HL-60 (cell line): ENCODE measurements at places on chromosomes 1 and 21.
A peak's percentile ranks its signal among the peaks of the same experiment; 100 is the strongest.

- no peak for DNase-seq
Measured at GRCh38 chr1:113153116-113153803, 80.3 kb downstream of the LRIG2 start.

DNA sequence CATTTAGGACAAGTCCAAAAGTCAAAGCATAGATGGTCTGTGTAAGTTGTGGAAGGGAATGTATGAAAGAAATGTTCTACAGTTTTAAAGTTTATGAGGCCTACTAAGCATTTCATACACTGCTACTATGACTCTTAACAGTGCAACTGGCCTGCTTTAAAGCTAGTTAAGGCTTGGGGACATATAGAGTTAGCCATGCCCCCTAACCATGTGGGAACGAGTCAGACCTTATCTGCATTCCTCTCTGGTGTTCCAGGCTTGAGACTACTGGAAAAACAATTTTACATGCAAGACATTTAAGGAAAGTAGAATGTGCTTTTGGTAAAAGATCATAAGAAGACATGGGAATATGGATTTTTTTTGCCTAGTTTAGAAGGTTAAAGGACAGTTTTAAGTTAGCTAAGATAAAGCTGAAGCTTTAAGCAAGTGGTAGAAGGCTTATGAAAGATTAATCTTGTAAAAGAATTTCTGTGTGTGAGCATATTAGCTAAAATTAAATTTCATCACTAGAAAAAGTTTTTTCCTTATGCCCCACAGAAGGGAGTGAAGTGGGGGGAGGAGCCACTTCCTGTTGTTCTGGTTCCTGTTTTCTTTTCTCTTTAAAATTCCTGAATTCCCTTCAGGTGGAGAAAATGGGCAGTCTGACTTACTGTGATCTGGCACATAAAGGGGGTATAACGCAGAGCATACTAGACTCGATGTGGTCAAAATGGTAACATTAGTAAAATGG, 8.9 kb upstream of the CD48 start:
- DNase-seq = no peak

- DNase-seq = no peak
Measured at GRCh38 chr1:162026881-162027280, 3.2 kb upstream of the OLFML2B start.

DNA sequence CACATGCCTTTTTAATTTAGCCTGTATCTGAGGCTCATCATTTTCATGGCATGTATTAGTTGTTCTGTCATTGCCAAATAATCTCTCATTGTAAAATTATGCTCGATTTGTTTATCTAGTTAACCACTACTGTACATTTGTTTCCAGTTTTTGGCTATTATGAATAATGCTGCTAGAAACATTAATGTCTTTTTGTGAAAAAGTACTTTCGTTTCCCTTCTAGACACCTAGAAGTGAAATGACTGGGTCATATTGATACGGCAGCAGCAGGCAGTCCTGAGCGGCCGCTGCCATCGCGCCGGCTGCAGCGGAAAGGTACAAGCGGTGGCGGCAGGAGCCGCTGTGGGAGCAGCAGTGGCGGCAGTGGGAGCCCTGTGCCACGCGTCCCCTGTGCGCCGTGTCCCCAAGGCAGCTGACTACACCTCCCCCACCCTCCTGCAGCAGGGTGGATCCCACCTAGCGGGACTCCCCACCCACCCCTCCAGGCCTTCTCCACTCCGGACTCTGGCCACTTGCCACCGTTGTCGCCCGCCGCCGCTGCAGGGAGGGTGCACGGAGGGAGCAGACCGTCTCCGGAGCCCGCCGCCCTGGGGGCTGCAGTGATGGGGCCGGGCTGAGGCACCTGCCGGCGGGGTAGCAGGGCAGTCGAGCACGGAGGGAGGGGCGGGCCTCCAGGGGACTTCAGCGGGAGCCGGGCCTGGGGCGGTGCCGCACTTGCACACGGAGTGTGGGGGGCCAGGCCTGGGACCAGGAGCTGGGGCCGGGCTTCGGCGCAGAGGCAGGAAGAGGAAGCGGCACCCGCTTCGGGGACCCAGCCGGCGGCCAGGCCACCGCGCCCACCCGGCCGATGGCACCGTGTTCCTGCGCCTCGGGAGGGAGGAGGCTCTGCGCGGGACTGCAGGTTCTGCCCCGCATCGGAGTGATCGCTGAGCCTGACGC, 66.8 kb upstream of the RGS7 start:
- no peak for DNase-seq

DNA sequence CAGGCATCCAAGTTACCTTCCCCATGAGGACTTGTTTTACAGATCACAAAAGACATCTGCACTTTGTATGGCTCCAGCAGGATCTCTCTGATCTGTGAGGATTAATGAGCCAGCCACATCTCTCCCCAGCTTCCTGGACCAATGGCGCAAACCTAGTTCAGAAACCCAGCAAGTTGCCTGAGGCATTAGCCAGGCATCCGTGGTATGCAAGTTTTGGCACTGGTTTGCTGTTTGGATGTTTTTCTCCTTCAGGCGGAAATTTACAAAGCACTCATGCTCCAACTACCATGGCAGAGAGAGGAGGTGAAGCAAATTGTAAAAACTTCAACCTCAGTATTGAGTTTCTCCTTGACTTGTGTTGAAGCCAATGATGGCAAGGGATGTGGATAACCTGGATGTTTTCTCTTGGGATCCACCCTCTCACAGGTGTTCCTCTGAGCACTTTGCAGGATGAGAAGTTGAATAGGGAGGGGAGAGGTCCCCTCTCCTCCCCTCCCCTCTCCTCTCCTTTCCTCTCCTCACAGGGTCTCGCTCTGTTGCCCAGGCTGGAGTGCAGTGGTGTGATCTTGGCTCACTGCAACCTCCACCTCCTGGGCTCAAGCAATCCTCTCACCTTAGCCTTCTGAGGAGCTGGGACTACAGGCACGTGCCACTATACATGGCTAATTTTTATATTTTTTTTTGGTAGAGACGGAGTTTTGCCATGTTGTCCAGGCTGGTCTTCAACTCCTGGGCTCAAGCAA, 25.6 kb upstream of the ENO1 start:
- no peak for DNase-seq

DNA sequence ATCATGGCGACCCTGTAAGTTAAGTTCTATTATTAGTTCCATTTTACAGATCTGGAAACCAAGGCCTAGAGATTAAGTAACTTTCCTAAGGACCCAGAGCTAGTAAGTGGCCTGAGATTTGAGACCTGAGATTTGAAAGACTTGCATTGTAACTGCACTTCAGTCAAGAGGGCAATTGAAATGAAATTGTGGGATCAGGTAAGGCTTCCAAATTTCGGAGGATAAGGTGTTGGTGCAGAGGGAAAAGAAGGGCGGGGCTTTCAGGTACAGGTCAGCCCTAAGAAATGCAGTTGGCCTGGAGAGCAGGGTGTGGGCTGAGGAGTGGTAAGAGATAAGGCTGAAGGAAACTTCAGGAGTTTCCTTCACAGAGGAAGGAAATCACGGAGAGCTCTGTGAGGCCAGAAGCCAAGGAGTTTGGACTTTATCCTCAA, 51.1 kb downstream of the SLC16A1 start:
- DNase-seq = no peak

DNA sequence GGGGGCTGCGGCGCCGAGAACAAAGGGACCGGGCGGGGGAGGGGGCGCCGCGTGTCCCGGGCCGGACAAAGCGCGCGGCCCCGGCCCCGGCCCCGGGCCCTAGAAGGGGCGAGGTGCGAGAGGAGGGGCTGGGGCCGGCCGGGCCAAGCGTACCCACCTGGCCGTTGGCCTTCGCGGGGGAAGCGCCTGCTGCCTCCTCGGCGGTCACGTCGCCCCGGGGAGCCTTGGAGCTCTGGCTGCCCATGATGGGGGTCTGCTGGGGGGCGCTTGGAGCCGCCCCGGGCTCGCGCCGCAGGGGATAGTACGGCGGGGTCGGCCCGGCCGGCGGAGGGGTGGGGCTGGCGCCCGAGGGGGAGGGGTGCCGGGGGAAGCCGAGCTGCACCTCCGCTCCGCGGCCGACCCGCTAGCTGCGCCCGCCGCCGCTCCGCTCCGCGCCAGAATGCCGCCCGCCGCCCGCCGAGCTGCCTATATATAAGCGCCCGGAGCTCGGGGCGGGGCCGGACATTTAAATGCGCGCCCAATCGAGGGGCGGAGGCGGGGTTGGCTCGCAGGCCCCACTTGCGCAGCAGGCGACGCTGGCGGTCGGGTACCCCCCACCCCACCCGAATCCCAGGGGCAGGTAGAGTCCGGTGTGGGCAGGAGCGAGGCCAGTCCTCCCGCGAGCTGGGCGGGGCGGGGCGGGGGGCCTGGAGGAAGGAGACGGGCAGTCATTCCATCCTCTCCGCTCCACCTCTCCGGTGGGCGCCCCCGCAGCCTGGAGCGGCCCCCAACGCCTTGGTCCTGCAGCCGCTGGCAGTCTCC, at the start of gene MARCKSL1:
MARCKSL1 (minus strand) TSS at position 444 of the 801 bp plus-strand sequence; CDS start at position 244, 200 bp downstream.
- DNase-seq = peak; percentile 29

- DNase-seq = no peak
Measured at GRCh38 chr1:97640677-97641076, 280.2 kb downstream of the DPYD start.

GRCh38 chr21:31634993-31635392, 24.5 kb upstream of the SOD1 start:
- no peak for DNase-seq

DNA sequence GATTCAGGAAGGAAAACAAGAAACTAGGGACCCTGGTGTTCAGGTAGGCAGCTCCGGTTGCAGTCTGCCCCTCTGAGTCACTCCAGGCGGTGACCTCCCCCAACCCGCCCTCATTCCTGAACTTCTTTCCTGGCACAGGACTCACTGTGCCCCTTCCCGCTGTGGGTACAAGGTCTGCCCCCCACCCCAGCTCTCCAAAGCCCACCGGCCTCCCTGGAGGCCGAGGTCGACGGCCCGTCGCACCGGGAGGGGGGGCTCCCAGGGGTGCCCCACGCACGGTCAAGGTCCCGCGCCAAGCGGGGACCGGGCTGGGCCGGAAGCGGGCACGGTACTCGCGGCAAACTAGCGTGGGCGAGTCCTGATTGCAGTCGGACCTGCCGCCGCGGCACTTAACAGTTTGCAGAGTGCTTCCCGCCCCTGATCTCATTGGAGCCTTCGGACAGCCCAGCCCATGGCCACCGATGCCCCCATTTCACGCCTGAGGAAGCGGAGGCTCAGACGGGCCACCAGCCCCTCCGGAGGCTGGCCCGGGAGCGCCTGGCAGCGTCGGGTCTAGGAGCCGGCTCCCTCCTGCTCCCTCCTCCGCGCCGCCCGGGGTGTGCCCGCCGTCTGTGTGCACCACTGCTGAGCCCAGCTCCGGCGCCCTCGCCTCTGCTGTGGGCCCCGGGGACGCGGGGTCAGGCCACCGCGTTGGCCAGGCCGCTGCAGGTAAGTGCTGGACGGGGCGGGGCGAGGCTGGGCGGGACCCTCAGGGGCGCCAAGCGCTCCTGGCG, at the start of gene GJB3:
GJB3 (plus strand) TSS at position 144 of the 773 bp plus-strand sequence. CDS start 3,549 bp downstream, outside the sequence.
- DNase-seq = no peak

DNA sequence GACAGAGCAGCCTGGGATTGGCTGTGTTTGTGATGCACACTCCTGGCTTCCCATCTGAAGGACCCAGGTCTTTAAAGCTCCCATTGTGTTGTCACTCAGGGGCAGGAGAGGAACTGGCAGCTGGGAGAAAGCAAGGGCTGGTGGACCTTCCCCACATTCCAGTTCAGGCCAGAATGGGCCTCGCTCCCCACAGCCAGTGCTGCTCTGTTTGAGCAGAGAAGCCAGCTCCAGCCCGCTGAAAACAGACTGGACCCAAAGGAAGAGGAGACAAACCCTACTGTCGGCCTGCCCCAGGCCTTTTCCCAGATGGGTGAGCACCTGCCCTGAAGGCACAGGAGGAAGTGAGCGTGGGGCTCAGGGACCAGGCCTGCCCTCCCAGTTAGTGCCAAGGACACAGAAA, 499.4 kb downstream of the NPHP4 start:
- no peak for DNase-seq

- DNase-seq = no peak
Measured at GRCh38 chr1:226320930-226321329, 12.0 kb upstream of the LIN9 start.

DNA sequence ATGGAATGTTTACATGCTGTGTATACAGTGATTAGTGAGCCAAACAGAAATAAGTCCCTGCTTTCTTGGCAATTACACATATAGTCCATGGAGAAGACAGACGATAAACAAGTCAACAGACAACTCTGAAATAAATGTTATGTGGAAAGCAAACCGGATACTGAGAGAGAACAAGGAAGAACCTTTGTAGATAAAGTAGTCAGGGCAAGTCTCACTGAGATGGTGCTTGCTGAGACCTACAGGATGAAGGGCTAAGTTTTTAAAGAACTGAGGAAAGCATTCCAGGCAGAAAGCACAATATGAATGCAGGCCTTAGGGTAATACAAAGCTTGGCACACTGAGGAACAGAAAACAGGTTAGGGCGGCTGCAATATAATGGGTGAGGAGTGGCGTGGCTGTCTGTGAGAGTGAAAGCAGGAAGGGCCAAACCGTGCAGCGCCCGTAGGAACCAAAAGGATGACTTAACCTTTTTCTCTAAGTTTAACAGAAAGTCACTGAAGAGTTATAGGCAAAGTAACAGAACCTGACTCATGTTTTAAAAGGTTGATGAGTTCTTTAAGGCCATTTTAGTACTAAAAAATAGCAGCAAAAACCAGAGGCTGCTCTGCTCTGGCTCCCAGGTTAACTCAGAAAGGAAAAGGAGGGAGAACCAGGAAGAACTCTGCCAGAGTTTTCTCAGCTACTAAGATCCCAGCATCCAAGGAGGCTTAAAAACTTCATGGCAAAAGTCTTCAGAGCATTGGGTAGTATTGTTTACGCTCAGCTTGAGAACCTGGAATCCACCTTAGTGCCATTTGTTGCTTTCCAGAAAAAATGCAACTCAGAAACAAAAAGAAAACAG, 8.7 kb upstream of the TTF2 start:
- DNase-seq = no peak

GRCh38 chr1:14725695-14726094, 127.2 kb downstream of the KAZN start:
- DNase-seq = no peak

DNA sequence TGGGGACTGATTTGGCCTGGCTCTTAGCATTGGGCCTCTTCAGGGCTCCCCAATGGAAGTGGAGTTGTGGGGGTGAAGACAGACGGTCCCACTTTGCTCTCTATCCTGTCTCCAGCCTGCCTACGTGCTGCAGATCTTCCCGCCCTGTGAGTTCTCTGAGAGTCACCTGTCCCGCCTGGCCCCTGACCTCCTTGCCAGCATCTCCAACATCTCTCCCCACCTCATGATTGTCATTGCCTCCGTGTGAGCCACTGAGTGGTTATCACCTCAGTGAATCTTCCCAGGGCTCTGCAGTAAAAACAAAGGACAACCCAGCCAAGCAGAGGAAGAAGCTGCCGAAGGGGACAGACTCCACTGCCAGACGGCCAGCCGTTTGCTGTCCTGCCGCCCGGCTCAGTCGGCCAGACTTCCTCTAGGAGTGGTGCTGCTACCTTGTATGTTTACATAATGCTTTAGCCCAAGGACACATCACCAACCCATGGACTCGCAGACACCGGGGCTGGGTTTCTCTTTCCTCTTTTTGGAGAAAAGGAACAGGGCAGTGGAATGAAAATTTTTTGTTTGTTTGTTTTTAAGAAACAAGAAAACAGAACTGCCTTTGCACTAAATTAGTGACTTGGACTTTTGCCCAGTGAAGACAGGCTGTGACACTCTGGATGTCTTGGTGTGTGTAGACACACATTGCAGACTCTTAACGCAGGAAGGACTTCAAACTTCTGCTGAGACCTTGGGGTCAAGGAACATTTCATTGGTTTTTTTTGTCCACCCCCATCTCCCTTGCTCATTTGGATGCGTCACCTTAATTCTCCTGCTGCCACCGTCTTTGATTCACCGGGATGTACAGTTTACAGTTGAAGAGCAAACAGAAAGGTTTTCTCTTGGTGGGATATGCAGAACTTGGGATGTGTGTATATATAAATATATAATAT, 36.5 kb downstream of the ZBTB17 start:
- no peak for DNase-seq
